ENCODE measurements at places on chromosomes 5 and 9.

- no peak for DNase-seq
These were observed 183.5 kb downstream of the PLK2 start for GRCh38 chr5:58276431-58276830.

GRCh38 chr9:72949918-72950325 lies 2.9 kb downstream of the ALDH1A1 start:
- DNase-seq, result no peak

DNA sequence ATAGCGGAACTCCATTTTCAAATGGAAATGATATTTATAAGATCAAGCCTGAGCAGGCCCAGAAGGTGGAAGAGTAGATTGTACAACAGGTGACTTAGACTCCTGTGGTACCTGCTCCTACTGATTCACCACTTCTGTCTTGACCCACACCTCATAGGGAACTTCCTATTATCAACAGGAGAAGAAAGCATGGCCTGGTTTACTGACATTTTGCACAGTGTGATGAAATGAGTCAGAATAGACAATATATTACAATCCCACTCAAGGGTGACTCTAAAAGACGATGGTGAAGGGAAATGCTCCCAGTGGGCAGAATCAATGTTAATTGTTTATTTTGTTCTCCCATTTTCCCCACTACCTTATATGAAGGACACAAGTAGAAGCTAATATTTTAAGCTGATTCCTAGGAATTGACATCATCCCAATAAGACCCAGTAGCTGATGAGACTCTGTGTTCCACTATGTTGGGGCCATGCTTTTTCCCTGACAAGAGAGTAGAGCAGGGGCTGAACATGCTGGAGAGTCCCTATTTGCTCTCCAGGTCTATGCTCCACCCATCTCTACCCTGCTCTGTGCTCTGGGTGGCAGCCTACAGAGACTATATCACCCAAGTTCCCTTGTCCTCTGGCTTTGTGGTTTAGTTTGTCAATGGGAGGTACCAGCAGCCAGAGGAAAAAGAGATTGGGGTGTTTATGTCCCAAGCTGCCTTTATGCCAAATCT lies 163.4 kb upstream of the FSTL4 start:
- DNase-seq, result no peak

DNA sequence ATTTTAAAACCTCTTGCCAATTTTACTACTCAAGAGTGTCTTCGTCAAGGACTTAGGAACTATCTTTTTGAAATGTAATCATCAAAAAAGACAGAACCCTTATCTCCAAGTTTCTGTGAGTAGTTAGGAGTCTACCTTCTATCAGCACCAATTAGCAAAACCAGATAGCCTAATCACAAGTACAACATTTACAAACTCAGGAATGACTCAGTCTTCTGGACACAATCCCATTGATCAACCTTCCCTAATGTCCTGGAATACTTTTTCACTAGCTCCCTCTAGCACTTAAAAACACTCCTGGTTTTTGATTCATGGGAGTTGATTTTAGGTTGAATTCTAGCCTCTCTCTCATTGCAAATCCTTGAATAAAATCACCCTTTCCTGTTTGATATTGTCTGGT lies 680.7 kb downstream of the PRR16 start:
- DNase-seq, result no peak

DNA sequence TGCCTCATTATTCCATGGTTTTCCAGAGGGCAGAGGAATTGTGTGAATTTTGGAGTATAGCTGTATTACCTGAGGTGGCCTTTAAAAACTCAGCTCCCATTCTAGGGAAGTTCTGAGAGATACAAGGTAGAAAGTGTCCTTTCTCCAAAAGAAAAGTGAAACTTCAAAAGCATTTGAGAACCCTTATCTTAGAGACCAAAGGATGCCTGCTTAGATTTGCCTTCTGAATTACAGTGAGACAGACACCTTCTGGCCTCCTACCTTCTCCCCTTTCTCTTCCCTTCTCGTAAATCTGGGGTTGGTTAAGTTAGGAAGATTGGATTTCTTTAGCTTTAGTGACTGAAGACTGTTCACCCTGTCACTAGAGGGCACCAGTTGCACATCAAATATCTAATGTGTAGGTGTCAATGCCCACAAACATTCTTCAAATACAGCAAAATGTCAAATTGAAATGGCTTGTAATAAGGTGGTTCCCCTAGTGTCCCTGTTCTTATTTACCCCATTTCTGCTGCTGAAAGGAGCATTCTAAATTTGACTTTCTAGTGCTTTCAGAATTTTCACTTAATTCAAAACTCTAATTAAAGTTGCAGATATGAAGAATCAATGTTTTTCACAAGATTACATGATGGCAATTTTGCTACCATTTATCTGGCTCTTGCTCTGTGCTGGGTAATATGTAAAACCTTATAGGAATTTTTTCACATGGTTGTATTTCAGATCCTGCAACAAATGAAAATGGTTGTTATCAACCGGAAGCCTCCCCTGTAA lies 46.7 kb downstream of the PRRC1 start:
- peak; percentile 44 for DNase-seq

DNA sequence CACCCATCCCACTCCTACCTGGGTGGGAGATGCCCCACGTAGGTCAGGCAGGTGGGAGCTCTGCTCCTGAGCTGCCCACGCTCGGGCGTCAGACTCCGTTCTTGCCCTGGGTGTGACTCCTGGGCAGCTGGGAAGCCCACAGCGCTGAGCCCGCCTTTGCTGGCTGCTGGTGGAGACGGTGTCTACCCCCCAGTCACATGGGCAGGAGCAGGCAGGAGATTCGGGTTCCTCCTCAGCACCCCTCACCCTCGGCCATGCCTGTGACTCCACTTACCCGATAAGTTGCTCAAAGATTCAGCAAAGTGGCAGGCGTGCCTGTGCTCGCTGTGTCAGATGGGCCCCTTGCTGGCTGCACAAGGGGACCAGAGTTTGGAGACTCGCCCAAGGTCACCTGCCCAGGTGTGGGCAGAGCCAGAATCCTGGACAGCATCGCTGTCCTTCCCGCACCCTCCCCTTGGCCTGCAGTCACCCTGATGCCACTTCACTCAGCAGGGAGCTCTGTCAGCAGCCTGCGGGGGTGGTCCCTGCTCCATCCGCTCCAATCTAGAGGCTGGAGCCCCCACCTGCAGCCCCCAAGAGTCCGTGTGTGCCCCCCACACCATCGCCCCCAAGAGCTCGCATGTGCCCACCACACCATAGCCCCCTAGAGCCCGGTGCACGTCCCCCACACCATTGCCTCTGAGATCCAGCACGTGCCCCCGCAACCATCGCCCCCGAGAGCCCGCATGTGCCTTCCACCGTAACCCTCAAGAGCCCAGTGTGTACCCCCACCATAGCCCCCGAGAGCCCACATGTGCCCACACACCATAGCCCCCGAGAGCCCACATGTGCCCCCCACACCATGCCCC lies 4.2 kb downstream of the LCN1 start:
- no peak for DNase-seq

DNA sequence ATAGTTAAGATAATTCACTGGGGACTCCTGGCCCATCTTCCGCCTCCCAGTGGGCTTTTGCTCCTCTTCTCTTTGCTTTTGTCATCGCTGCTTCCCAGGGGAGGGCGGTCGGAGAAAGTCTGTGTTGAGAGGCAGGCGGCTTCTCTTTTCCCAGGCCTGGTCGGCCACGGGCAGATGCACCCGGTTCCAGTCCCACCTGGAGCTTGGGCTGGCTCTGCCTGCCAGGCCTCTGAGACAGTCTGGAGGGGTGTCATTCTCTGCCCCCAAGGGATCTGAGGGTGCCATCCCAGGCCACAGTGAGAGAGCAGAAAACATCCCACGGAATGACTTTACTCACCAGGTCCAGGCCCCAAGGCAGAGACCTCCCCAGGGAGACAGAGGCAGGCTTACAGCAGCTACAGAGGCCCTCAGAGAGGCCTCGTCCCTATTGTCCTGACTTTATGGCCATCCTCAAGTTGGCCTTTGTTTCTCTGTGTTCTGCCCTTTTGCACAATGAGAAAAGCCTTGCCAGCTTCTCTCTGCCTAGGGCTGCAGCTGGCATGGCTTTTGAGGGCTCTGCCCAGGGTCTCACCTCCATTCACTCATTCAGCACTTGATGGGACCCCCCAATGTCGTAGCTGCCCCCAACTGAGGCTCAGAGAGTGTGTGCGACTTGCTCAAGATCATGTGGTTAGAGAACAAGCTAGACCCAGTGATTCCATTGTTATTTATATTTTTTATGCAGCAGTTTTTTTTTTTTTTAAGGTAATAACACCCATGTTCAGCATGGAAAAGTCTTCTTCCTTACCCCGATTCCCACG lies 44.2 kb upstream of the BOD1 start:
- DNase-seq, result no peak

DNA sequence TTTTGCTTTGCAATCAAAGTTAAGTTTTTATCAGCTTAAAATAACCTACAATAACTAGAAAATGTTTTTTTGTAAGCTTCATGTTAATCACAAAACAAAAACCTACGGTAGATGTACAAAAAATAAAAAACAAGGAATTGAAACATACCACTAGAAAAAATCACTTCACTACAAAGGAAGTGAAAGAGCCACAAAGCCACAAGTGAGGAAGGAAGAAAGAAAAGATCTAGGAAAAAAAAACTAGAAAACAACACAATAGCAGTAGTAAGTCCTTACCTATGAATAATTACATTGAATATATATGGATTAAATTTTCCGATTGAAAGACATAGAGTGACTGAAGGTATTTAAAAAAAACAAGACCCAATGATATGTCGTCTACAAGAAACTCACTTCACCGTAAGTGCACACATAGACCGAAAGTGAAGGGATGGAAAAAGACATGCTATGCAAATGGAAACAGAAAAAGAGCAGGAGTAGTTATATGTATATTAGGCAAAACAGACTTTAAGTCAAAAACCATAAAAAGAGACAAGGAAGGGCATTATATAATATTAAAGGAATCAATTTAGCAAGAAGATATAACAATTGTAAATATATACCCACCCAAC lies 13.4 kb upstream of the ZDHHC21 start:
- DNase-seq, result no peak

DNA sequence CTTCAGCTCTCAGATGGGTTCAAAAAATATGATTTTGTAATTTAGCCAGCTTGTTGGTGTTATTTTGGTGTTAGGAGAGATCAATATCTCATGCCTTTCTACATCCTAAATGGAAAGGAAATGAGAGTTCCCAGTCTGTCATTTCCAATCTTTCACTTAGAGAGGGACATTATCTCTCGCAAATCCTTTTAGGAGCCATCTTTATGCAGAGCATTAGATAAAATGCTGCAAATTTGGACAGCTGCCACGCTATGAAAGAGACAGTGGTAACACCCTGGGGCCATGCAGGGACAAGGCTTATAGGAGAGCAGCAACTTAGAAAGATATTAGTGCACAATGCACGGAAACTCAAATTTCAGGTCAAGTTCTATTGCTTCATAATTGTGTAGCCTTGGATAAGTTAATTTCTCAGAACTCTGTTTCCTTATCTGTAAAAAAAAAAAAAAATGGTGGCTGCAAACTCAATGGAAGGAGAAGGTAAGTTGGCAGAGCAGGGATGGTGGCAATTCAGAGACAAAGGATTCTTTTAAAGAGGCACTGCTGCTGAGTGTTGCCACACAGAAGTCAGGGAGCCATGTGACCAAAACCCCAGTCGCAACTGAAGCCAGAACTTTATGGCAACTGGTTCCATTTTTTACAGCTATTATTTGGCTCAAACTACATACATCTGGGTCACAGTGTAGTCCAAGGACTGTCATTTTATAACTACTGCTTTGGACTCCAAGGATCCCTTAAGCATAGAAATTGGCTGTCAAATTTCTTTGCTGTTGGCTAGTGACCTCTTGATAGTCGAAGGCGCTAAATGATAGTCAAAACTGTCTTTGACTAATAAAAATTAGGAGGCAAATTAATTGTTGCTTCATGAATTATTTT lies 210.2 kb downstream of the FRMD3 start:
- no peak for DNase-seq

- DNase-seq, result no peak
These were observed 7.7 kb upstream of the GCNT1 start for GRCh38 chr9:76451234-76451633.

- DNase-seq, result no peak
These were observed 1.3 kb downstream of the ERBIN start for GRCh38 chr5:65927503-65928321.

DNA sequence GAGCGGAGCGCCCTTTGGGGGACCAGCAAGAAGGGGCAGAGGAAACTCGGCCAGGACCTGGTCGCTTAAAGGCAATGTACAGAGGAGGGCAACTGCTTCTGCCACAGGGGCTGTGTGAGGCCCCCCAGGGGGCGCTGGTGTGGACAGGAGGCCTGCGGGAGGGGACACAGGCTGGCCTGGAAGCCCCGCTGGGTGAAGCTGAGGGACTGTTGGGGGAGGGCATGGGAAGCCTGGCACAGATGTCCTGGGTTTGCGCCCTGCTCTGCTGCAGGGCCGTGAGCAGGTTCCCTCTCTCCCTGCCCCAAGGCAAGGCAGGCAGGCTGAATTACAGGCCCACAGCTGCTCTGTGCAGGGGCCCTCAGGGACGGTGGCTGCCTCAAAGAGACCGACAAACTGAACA lies 5.4 kb downstream of the MED22 start:
- no peak for DNase-seq

- DNase-seq, result no peak
These were observed 3.9 kb upstream of the RARS1 start for GRCh38 chr5:168482361-168482760.

GRCh38 chr9:36911601-36912412 lies 122.3 kb downstream of the PAX5 start:
- no peak for DNase-seq

DNA sequence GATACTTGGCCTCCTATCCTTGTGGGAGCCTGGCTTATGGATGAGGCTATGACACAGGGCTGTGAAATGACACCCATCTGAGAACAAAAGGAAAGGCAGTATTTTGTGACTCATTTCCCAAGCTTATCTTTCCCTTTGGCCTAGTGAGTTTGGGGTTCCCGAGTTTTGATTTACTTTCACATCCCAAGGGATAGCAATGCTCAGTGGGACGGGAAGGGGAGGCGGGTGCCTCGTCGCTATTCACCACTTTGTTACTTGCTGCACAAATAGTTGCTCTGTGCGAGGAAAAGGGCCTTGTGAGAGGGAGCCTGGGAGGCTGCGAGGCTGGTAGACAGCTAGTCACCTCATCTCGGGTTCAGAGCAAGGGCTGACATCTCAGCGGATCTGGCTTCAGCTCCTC lies 59.1 kb upstream of the ENTREP1 start:
- DNase-seq, result no peak

DNA sequence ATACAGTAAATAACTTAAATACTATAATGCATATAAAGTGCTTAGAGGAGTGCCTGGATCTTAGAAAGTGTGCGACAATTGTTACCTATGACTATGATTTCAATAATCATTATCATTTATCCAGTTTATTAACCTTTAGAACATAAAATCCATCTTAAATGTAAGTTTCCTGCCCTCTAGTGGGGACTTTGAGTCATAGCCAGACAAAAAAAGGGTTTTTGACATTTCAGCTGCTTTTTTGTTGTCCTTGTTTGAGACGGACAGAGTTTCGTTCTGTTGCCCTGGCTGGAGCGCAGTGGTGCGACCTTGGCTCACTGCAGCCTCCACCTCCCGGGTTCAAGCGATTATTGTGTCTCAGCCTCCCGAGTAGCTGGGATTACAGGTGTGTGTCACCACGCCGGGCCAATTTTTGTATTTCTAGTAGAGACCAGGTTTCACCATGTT lies 9.7 kb upstream of the C9orf152 start:
- DNase-seq, result peak; percentile 26

All from HTR-8/SVneo (cell line).